CD4-positive, alpha-beta T cell treated with Interleukin-4 for 4 hours (primary cell): ENCODE measurements at places on chromosomes 5 and 9.

DNA sequence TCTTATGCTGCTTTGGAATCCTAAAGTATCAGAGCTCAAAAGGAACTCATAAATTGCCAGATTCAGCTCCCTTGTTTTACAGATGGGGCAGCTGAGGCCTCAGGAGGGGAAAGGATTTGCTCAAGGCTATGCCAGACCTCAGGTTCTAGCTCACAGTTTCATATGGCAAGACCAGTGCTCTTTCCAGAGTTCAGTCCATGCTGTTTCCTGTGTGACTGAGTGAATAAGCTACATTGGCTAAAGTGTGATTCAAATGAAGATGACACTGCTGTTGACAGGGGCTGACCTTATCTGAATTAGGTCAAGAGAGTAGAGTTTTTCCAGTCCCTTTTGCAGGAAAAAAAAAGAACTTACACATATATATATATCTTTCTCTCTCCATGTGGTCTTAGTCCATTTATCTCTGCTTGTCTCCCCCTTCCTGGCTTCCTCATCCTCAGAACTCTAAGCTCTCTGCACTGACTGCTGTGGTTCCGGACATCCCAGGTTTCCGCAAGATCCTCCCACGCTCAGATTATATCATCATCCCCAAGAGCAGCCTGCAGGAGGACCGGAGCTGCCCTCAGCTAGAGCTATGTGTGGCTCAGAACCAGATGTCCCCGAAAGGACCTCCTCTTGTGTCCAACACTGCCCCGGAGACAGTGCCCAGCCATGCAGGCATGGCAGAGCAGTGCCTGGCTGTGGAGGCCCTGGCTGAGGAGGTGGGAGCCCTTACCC lies 9.3 kb downstream of the HMGXB3 start:
- no peak for DNase-seq

DNA sequence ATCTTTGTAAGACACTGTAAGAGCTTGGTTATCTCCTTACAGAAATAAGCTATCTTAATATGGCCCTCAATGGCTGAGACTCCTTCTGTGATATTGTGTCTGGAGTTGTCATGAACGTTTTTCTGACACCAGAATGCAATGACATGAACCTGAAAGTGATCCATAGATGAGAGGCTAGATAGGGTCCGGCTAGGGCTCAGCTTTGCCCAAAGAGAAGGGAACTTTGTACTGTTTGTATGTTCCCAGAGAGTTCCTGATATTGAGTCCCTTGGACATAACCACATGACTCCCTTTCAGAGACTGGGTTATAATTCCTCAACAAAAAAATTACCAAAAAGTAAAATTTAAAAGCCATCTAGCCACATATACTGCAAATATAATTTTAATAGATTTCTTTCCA lies 575.8 kb upstream of the CLINT1 start:
- DNase-seq, result no peak

- DNase-seq, result peak; percentile 59
Observed at GRCh38 chr5:96344678-96345577, 88.1 kb downstream of the PCSK1 start.

- no peak for DNase-seq
Observed at GRCh38 chr9:82552784-82553183, 510.2 kb downstream of the RASEF start.

GRCh38 chr9:72485821-72486593 lies 35.4 kb upstream of the TMC1 start:
- no peak for DNase-seq

- no peak for DNase-seq
Observed at GRCh38 chr5:958701-959571, 49.7 kb upstream of the NKD2 start.

GRCh38 chr5:17196697-17197096 lies 20.7 kb upstream of the BASP1 start:
- no peak for DNase-seq

DNA sequence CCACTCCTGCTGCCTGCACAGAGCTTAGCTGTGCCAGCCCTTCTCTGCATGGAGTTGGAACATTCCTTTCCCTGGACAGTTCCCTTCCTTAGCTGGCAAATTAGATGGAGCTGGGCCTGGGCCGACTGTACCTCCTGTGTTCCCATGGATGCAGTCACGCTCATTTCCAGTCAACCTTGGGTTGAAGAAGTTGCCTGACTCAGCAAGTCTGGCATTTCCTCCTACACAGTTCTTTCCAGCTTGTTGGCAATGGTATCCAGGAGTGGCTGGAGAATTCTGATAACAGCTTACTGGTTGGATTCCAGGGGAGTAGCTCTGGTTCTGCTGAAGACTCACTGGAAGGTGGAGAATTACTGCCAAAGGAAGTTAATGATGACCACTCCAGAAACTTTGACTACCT lies 9.2 kb upstream of the TAF1L start:
- no peak for DNase-seq

DNA sequence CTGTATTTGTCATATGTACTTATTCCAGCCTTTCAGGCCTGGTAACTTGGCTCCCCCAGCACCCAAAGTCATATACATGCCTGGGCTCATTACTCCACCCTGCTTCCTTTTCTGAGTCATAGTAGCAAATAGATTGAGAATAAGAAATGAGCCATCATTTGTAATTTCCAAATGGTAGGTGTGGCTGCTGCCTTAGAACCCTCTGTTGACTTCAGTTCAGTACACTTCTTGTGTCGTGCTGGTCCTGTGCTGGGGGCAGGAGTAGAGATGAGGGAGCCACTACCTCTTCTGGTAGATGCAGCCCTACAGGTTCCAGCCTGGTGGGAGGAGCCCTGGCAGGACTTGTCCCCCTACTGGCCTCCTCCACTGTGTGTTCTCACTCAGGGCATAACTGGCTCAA lies 11.1 kb downstream of the GM2A start:
- DNase-seq, result no peak

GRCh38 chr5:132751444-132751843 lies 4.2 kb downstream of the CCNI2 start:
- DNase-seq, result peak; percentile 24

- DNase-seq, result no peak
Observed at GRCh38 chr9:1129382-1129781, 79.2 kb downstream of the DMRT2 start.

GRCh38 chr5:169106911-169107706 lies 193.8 kb downstream of the SLIT3 start:
- DNase-seq, result no peak

GRCh38 chr5:1366514-1366913 lies 21.6 kb upstream of the CLPTM1L start:
- no peak for DNase-seq

DNA sequence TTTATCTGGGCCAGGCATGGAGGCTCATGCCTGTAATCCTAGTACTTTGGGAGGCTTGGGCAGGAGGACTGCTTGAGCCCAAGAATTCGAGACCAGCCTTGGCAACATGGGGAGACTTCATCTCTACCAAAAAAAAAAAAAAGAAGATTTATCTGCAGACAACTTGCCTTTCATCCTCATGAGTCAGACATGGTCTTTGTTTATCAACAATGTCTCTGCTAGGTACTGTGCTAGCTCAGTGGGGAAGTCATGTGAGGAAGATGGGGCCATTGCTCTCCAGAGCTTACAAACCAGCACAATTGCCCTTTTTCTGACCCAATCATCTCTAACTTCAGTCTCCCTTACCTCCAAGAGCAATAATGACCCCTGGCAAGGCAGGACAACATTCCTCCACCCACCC lies 1.6 kb downstream of the URM1 start:
- no peak for DNase-seq

GRCh38 chr5:89968958-89969381 lies 440.6 kb downstream of the CETN3 start:
- no peak for DNase-seq

DNA sequence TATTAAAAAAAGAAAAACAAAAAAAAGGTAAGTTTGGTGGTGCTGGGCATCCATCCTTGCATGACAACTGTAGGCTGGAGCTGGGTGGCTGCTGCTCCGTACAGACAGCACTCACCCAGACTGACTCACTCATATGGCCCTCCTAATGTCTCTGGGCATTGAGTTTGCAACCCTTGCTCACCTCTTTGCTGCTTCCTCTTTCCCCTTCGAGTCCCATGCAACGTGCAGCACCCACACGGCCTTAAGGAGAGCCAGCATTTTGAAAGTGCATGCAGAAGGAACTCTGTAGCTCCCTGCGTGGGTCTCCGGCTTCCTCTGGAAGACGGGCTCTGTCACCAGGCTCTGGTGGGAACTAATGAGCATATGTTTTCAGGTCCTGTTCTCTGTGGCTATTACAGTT lies 60.5 kb upstream of the ENTREP1 start:
- no peak for DNase-seq

GRCh38 chr5:137071526-137071925 lies 427.6 kb downstream of the SPOCK1 start:
- no peak for DNase-seq

- no peak for DNase-seq
Observed at GRCh38 chr9:123127512-123128075, 94.1 kb downstream of the GPR21 start.

DNA sequence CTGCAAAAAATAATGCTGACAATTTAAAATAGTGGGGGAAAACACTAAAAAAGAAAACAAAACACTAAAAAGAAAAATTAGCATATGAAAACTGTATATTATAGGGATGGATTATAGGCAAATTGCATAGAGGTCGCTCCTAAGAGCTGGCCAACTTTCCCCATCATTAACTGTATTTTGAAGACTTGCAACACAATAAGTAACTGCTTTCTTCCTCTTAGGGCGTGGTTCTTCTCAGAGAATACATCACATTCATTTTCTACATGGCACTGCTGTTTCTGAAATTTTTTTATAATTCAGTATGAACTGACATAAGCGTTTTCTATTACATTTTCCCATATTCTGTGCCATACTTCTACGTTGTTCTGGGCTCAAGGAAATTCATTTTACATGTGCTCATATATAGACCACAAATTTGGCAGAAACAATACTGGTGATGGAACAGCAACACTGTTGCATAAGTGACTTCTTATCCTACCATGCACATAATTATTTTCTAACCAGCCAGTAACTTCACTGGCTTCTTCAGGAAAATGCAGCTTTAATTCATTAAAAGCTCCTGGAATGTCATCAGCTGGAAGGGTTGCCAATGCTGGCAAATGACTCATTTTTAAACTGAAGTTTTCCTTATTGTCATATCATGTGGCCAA lies 171.2 kb upstream of the DMAC1 start:
- DNase-seq, result no peak

DNA sequence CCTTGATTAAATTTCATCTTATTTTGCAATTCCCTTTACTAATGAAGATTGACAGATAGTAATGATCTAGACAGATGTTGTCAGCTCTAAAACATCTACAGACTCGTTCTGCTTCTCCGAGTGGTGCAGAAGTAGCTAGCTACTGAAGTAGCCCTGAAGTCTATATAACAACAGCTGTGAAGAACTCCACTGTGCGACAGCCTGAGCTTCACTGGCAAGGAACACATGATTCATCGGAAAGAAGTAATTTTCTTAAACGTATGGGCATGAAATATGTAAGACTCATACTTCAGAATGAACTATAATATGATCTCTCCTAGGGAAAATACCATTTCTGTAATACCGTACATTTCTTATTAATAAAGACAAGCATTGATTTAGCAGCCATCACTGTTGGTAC lies 96.2 kb downstream of the TRPM3 start:
- DNase-seq, result no peak

- no peak for DNase-seq
Observed at GRCh38 chr5:179264783-179265513, 80.3 kb downstream of the ADAMTS2 start.

GRCh38 chr9:91954841-91955471 lies 4.9 kb upstream of the ROR2 start:
- no peak for DNase-seq

DNA sequence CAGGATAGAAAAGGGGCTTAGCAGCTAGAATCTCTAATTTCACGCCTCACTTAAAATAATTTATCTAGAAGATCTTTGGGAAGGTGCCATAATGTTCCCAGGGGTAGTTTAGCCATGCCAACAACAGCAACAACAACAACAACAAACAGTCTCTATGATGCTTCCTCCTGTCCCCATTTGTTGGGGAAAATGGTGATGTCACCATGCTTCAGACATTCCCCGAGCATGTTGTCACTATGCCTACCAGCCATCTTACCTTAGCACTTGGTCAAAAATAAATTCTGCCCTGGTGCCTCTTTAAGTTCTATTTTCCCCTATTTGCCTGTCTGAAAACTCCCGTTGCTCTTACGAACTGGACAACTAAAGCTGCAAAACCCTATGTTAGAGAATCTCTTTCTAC lies 76.6 kb downstream of the KCNN2 start:
- DNase-seq, result no peak

- DNase-seq, result peak; percentile 83
Observed at GRCh38 chr5:140351609-140352334, 5.4 kb upstream of the HBEGF start.

DNA sequence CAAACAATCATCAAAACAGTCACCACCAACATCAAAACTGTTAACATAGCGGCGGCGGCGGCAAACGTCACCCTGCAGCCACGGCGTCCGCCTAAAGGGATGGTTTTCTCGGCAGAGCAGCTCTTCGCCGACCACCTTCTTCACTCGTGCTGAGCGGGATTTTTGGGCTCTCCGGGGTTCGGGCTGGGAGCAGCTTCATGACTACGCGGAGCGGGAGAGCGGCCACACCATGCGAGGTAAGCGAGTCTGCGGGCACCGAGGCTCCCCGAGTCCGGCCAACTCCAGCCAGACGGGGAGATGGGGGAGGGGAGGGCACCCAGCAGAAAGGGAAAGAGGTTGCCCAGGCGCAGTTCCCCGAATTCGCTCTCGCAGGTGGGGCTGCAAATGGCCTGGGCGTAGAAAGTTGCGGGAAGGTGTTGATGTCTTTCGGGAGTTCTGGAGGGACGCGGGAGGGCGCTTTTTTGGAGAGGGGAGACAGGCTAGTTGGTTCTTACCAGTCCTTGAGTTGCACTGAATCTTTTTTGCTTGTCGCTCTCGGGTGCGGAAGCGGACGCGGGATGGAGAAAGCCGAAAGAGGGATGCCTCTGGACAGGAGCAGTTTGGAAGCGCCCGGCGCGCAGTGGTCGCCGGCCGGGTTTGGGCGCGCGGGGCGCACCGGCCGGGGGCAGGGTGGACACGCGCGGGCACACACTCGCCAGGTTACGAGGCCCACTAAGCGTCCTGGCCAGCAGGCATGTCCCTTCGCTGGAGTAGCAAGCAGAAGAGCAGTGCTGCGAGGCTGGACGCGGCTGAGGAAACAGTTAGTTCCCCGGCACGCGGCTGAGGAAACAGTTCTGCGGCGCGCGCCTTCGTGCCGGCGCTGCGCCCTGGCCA lies 849 bp downstream of the RORB start:
- no peak for DNase-seq

- DNase-seq, result no peak
Observed at GRCh38 chr9:131017067-131017466, 8.1 kb downstream of the LAMC3 start.

DNA sequence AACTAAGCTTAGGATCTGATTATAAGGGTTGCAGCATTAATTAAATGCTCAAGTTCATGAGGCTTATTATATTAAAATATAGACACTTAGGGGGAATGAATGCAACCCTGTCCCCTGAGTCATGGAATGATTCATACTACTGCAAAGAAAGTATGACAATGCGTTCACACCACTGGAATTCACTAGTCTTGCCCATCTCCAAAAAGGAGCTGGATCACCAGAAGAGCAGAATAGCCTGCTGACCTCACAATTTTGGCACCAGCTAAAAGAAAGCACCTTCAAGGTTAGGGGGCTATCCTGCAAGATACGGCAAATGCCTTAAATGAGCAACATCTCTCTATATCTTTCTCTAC lies 32.0 kb upstream of the TMED7 start:
- no peak for DNase-seq
